Gastroesophageal sphincter (tissue), 4 donors: ENCODE measurements at places on chromosomes 11 and 22. TPM values are rescaled to one million over a fixed set of nuclear protein-coding genes. Genes with fewer than 3 reads are reported as not detected.

GRCh38 chr11:1668911-1669473 is 28.0 kb upstream of the KRTAP5-6 start:
- ATAC-seq = no peak

HMOX1 gene
- total RNA-seq = 317 TPM

GRCh38 chr22:26466196-26466595 is 17.4 kb downstream of the HPS4 start:
- no peak for ATAC-seq

GRCh38 chr11:3866206-3866605 is 10.7 kb downstream of the STIM1 start:
- ATAC-seq = peak; percentile 30

SLC29A2 gene
- total RNA-seq = 0.27 TPM

- ATAC-seq = no peak
These were observed 64.5 kb downstream of the BRD1 start for GRCh38 chr22:49763138-49763537.

GRCh38 chr22:46007848-46008261 is 30.9 kb upstream of the WNT7B start:
- ATAC-seq = peak; percentile 83

MUC6 gene
- total RNA-seq = not detected

DNA sequence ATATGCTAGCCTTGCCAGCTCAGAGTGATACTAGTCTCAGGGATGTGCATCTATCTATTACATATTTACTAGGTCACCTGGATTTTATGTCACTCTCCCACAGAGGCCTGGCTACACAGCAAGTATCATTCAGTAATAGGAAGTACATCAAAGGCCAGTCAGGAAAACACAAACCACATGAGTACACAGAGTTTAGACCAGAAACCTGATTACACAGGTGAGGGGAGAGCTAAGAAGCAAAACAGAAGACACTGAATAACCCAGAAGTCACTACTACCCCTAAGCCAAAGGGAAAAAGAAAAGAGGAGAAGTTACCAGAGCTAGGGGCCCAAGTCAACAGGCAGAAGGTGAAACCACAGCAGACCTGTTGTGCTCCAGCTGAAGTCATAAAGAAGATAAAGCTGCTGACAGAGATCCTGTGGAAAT is 13.3 kb downstream of the LPXN start:
- no peak for ATAC-seq

DNA sequence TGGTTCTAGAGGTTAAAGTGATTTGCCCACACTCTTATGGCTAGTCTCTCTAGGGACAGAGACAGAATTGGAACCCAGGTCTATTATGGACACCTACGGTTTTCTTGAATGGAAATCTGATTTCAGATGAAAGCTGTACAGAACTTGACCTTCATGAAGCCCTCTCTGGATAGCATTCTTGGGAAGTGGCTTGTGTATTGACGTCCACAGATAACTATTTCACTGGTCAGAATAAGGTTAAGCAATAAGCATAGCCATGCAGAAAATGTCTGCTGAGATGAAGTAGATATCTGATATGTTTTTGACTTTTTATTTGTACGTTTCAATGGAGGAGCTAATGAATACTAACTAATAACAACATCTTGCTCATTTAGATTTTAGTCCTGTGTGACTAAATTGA is 1.1 kb downstream of the TLCD5 start:
- ATAC-seq = peak; percentile 25
